ENCODE measurements at places on chromosomes 7 and 10. TPM values are rescaled to one million over a fixed set of nuclear protein-coding genes. Genes with fewer than 3 reads are reported as not detected.
A peak's percentile ranks its signal among the peaks of the same experiment; 100 is the strongest.

Gene GIMAP4
- 23.4 TPM for polyA plus RNA-seq

Gene PILRA
- polyA plus RNA-seq, result 8.0 TPM

Gene FAM25C
- polyA plus RNA-seq, result not detected

Gene MYL7
- polyA plus RNA-seq, result 0.62 TPM

Gene ENKUR
- polyA plus RNA-seq, result 4.4 TPM

Gene HMX2
- polyA plus RNA-seq, result 1.5 TPM

- DNase-seq, result no peak
Measured at GRCh38 chr7:6621195-6622133, 6.1 kb downstream of the ZNF853 start.

DNA sequence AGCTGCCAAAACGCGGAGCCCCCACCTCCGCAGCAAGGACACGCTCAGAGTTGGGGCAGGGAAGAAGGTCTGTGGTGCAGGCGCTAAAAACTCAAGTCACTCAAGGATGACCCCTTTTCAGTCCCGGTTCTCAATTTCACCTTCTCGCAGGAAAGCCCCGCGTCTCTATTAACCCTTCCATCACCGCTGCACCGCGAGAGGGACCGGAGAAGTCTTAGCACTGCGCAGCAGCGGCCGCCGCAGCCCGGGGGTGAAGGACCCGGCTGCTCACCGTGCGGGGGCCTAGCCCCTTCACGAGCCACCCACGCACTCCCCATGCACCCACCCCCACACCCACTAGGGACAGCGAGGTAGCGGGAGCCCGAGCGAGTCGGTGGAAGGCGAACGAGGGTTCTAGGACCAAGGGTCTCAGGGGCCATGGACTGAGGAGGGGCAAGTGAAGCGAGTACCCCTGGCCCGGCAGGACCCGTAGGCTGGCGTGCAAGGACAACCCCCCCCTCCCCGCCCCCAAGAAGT, 162.9 kb downstream of the SH3PXD2A start:
- no peak for DNase-seq

- no peak for DNase-seq
Measured at GRCh38 chr7:151806204-151806603, 70.7 kb downstream of the PRKAG2 start.

DNA sequence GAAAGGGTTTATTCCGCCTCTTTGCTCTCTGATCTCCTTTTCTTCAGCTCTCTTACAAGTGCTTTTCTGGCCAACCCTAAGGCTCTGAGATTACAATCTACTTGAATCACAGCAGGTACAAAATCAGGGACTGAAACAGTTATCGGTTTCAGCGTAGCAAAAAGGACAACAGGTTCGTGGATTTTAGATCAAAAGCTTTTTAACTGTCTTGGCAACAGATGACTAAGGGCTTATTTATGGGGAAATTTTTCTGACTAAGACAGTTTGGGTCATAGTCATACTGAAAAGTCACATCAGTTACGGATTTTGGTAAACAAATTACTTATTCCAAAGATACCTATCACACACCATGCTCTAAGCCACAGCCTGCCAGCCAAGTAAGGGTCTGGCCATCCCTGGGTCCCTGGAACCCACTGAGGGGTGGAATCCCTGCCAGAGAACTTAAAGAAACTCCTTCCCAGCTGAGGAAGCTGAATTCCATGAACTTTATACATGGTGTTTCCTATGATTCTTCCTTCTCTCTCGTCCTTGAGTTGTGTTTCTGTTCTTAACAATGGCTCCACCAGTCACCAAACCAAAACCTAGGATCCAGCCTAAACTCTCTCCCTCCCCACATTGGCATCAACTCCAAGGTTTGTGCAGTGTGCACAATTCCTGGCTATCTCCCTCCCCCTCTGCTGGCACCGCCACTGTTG, 169.3 kb downstream of the FAM107B start:
- DNase-seq, result no peak

GRCh38 chr7:98826387-98826786, 43.4 kb downstream of the TMEM130 start:
- no peak for DNase-seq

DNA sequence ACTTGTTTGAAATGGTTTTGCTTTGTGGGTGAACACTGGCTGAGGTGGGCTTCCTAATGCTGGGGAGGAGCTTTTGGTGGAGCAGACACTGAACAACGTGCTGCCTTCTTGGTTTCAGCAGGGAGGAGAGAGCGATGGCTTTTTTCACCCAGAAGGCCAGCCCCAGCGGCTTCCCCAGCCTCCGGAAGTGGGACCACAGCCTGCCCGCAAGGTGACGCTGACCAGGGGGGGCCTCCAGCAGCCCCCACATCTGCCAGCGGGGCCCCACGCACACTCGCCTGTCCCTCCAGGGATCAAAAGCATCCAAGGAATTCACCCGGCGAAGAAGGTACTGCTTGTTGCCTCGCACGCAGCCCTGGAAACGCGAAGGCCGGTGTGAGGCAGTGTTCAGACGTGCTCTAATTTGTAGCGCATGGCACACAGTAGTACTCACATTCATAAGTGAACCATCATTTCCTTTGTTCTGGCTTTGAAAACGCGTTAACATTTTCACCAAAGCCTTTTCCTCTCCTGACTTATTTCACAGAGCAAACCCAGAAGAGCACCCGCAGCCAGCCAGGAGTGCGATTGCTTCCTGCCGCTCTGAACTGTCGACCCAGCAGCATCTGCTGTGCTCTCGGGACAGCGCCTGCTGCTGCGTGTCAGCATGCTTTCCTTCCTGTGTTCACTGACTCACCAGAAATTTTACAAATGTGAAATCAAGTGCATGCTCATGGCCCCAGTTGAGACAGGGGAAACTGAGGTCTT, 48.4 kb downstream of the SHH start:
- DNase-seq, result no peak

DNA sequence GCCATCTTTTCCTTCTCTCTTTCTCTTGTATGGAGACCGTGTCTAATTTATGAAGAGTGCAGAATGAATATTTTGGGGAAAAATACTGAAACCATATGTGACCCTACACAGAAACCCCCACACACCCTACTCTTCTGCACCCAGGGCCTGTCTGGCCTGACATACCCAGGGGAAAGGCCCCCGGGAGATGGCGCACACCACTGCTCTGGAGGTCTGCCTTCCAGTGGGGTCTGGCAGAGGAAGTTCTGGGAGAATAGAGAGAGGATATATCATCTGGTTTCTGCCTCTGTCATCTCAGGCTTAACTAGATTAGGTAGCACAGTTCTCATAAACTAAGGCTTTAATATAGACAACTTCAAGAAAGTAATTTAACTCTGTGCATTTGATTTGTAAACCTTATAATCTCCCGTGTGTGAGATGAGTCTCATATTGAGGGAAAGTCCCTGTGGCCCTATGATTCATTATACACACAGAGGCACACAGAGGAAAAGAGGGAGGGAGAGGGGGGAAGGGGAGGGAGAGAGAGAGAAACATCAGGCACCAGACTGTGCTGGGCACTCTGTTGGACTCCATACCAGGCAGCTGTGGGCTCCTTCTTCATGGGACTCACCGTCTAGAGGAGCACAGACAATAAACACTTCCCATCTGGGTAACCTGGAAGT, 123.3 kb downstream of the AOAH start:
- no peak for DNase-seq

GRCh38 chr10:102627291-102627735, 17.0 kb upstream of the TRIM8 start:
- no peak for DNase-seq

- DNase-seq, result no peak
Measured at GRCh38 chr7:41699516-41699915, 3.4 kb downstream of the INHBA start.

- peak; percentile 20 for DNase-seq
Measured at GRCh38 chr7:146539836-146540235, 423.2 kb downstream of the CNTNAP2 start.

GRCh38 chr7:47914717-47915615, 33.3 kb downstream of the PKD1L1 start:
- DNase-seq, result no peak

DNA sequence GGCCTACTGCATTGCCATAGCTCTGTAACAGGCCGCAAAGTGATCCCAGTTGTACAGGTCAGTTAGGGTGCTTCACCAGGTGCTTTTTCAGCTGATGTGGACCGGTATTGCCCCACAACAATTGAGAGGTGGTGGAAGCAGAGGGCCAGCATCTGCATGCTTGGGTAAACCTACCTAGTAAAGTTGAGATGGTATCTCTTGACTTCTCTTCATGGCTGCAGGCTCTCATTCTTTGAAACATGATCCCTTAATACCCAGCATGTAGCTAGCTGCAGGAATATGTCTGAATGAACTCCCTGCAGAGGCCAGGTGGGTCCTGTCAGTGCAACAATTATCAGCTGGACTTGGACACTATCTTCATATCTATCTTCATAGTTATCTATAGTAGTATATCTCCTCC, 60.7 kb upstream of the CCDC6 start:
- DNase-seq, result no peak

DNA sequence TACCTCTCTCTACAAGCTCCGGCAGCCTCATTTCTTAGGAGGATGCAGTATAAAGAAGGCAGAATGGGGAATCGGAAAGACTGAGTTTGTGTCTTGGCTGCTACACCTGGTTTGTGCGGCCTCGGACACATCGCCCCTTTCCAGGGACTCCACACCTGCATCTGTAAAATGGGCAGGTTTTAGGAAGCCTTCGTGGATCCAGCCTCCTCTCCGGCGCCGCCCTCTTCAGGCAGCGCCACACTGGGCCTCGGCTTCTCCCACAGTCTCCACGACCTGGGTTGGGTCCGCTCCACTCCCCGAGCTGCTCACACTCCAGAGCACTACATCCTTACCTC, 341 bp downstream of the GOT1 start:
- DNase-seq, result no peak

DNA sequence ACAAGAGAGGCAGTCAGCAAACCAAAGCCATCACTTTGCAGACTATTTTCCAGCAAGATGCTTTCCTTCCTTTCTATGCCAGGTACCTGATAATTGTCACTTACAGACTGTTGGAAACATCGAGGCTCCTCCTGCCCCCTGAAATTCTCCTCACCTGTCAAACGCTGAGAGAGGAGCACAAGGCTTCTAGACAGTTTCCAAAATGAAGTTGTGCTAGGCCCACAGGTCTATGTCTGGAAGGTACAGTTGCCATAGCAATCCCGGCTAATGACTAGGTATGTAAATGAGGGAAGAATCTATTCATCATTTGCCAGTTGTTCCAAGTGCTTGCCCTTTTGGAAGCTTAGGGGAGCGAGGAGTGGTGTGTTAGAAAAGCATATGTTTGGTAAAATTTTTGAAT, 334.4 kb downstream of the CALN1 start:
- DNase-seq, result no peak

DNA sequence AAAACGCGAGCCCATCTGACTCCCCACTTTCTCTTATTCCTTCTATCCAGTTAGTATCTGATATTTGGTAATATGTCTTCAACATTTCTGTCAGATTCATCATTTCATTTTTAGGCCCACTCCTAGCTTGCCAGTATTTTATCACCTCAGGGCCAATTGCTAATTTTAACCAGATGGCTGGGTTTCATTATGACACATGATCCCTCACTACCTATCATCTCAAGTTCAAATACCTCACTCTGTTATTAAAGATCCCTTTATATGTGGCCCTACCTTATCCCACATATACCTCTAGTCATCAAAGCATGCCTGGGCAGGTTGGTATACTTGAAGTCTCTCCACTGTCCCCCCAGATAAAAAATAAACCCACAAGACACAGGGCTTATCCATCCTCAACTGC, 104.9 kb downstream of the RNLS start:
- DNase-seq, result no peak

All from renal cortex interstitium (tissue), 15 donors.